Stimulated activated CD4-positive, alpha-beta T cell treated with anti-CD3 and anti-CD28 coated beads, Interleukin-2, amount 100 ng/mL, for 24 hours (primary cell): ENCODE measurements at places on chromosomes 7 and 10.

DNA sequence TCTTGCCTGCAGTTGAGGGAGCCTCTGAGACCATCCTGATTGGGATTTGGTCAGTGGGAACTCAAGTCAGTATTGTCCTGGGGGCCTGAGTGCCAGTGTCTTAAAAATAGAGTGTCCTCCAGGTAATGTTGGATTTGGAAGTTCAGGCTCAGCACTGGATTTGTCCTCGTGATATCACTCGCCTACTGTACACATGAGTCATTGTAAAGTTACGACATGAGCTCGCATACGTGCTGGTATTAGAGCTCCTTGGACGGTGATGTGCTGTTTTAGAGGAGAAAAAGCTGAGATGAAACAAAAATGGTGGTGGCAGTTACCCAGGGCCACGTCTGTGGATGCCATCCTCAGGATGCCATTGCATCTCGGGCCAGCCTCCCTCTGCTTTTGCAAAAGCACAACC lies 78.2 kb downstream of the MGMT start:
- no peak for DNase-seq

- DNase-seq, result no peak
Measured at GRCh38 chr7:117152213-117153007, 170.4 kb downstream of the WNT2 start.

- DNase-seq, result no peak
Measured at GRCh38 chr7:42144604-42145003, 92.4 kb downstream of the GLI3 start.

DNA sequence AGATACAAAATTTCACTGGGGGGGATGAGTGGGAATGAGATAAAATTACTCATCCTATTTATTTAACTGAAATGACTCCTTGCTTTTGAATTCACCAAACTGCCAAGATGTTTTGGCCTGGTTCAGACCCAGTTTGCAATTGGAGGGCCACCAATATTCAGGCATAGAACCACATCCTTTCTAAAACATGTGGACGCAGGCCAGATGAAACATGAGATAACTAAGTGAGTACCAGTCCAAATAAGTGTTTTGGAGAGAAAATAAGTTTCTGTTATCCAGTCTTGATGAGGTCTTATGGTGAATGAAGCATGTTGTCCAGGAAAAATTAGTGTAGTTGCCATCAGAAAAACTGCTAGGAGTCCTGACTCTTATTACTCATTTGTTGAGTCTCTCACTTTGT lies 36.3 kb upstream of the PDK4 start:
- DNase-seq, result no peak

DNA sequence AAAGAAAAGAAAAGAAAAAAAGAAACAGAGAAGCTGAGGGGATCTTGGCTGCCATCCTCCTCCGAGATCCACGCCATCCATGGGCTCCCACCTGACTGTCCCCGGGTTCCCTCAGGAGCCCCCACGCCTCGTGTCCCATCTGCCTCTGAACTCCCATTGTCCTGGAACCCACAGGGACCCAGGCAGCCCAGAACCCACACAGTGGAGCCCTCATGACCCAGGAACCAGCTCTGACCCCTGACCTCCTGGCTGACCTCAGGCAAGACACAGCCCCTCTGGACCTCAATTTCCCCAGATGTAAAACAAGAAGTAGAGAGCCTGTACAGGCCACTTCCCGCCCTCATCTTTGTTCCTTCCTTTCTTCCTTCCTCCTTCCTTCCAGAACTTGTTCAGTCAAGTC lies 40.4 kb downstream of the RASGEF1A start:
- no peak for DNase-seq

- no peak for DNase-seq
Measured at GRCh38 chr10:49170632-49171325, 17.4 kb downstream of the TMEM273 start.

GRCh38 chr7:119578116-119578515 lies 694.9 kb upstream of the KCND2 start:
- DNase-seq, result no peak

GRCh38 chr7:71484380-71484779 lies 352.4 kb downstream of the GALNT17 start:
- DNase-seq, result no peak

- no peak for DNase-seq
Measured at GRCh38 chr10:89954787-89955566, 253.6 kb downstream of the KIF20B start.

GRCh38 chr10:124153023-124153826 lies 59.8 kb upstream of the CHST15 start:
- peak; percentile 46 for DNase-seq

DNA sequence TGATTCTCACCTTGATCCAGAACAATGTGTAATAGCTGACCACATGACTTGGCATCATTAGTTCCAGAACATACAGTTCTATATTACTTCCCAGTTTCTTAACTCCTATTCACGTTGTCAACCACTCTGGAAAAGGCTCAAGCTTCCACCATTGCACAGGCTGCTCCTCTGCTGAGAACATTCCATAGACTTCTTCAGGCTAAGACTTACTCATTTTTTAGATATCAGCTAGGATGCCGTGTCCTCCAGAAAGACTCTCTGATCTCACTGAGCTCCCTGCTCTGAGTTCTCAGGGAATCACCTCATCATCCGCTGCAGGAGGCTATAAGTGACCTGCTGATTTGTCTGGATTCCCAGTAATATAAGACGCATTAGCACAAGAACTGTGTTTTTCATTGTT lies 73.1 kb downstream of the HTR7 start:
- no peak for DNase-seq

GRCh38 chr10:30816820-30817171 lies 187.2 kb upstream of the LYZL2 start:
- DNase-seq, result no peak

GRCh38 chr7:157429680-157430224 lies 92.9 kb downstream of the DNAJB6 start:
- no peak for DNase-seq

DNA sequence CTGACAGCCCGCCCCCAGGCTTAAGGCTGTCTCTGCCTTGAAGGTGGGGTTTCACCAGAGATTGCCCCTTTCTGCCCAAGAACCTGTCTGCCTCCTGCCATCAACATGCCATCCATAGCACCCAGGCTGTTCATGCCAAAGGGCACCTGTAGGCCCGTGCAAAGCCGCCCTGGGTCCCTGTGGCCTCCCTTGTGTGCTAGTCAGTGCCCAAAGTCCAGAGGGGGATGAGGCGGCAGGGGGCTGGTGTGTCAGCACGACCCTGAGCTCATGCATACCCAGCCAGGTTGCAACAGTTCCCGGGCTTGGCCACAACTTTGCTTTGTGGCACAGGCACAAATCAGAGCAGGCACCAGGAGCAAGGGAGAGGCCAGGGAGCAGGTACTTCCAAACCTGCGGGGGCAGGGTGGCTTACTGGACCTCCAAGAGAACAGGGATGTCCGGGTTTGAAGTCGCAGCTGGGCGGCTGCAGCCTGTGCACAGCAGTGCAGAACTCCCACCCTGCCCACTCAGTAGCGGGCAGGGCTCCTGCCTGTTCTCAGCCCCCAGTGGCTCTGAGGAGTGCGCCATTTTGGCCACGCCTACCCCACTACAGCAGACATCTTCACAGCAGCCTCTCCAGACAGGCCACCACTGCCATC lies 671.1 kb upstream of the GRM3 start:
- DNase-seq, result no peak

- no peak for DNase-seq
Measured at GRCh38 chr10:88270061-88270808, 312.9 kb downstream of the RNLS start.

- no peak for DNase-seq
Measured at GRCh38 chr7:22278660-22279059, 78.3 kb downstream of the RAPGEF5 start.

DNA sequence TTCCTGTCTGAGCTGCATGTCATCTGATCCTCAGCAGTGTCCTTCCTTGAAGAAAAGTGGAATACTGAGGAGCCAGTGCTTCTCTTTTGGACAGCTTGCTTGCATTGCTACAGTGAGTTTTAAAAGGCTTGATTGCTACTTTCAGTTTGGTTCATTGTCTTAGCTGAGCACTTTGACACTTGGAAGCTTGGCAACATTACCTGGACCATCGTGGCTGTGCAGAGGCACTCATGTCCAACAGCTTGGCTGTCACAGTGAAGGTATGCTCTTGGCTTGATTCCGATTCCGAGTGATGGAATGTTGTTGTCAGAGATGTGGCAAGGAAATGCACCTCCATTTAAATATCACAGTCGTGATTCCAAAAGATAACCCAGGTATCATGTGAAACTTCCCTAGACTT lies 102.4 kb downstream of the FAS start:
- no peak for DNase-seq

DNA sequence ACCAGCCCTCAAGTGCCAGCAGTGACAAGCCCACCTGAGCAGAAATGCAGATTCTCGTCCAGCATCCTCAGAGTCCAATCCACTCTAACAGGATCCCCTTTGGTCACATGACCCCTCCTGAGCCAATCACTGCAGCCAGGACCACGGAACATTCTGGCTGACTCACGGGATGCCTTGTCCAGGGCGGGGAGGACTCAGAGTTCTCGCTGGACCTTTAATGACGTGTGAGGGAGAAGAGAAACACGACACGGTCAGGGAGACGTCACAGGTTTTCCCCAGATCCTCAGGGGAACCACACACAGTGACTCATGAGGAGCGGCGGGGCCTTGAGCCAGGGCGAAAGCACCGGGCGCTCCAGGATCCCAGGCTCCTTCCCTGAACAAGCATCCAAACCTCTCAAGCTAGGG lies 155.7 kb downstream of the PTPRN2 start:
- no peak for DNase-seq

- DNase-seq, result no peak
Measured at GRCh38 chr7:80637911-80638765, at the start of gene CD36. TSS of gene CD36 (plus strand) at chr7:80638642. CDS start at chr7:80646741, 8,099 bp downstream.

DNA sequence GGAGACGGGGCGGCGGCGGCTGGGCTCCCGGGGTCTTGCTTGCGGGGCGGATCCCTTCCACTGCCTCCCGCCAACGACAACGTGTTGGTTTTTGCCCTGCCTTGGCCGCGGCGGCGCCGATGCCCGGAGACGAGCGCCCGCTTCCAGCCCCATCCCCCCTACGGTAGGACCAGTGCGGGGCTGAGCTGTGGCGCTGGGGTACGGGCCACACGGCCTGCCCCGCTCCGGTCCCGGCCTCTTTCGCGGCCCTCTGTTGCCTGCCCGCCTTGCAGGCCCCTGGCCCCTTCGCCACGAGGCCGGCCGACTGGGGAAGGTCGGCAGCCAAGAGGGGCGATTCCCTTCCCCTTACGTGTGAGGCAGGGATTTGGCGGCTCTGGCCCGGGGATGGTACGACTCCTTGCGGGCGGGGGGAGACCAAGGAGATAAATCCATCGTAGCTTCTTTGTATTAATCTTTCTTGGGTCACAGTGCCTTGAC lies 488 bp downstream of the EIF4H start:
- peak; percentile 44 for DNase-seq

DNA sequence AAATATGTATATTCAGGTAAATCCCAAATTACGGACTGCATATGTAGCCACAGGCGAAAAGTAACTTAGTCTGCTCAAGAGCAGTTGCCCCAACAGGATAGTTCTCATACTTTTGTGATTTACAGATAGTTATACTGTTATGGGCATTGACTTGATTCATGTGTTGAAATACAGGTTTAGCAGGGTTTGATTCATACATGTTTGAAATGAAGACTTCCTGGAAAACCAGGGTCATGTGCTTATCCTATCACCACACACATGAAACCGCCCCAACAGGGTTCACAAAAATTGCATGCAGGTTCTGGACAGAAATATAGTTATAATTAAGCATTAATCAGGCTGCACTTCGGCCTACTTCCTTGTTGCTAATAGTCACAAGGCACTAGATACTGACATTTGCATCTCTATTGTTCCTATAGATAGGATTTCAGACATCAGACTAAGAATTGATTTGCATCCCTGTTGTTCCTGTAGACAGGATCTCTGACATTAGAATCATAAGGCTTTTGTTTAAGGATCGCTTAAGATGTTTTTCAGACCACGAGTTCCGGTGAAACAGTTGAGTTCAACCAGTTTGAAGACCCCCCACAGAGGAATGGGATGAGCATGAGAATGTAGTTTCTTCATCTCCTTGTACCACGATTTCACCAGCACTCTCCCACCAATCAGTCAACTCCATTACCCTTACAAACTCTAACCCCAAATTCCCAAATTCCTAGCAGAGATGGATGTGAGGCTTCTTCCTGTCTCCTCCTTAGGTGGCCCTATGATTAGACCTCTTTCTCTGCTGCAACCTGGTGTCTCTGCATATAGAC lies 2.0 kb upstream of the ZNF398 start:
- no peak for DNase-seq

GRCh38 chr10:104122225-104123107 lies 495 bp downstream of the SFR1 start:
- no peak for DNase-seq
